ENCODE measurements at places on chromosomes 16 and 17.

GRCh38 chr16:77993111-77993985 lies 29.0 kb upstream of the CLEC3A start:
- no peak for DNase-seq

DNA sequence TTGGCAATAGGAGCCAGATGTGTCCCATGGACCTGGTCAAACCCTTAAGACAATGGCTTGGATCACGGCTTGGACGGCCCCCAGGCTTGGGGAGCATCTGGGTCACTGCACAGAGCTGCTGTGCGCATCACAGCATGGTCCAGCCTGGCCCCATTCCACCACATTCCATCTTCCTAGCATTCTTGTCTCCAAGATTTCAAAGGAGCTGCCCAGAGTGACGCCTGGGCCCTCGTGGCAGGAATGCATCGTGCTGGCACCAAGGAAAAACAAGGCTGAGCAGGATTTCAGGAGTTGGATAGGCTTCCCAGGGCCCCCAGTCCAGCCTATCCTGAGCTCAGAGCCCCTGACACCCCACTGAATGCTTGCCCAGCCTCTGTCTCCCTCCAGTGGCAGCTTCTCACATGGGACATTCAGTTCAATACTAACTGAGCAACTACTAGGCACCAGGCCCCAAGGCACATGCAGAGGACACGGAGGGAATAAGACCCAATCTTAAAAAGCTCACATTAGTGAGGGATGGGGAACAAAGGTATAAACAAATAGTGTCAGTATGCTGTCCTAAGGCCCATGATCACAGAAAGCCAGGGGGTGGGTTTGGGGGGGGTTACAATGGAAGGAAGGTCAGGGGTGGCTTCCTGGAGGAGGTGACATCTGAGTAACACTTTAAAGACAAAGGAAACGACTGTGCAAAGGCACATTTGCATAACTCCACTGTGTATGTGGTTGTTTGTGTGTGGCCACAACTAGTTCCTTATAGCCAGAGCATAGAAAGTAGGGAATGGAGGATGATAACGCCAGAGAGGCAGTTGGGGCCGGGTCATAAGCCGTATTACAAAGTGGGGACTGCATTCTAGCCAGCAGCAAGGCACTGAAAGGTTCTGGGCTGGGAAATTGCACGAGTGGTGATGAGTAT lies 34.1 kb downstream of the TK2 start:
- DNase-seq, result no peak

GRCh38 chr16:67413978-67414911 lies 2.0 kb downstream of the ZDHHC1 start:
- no peak for DNase-seq

GRCh38 chr17:62101515-62101914 lies 36.4 kb upstream of the MED13 start:
- no peak for DNase-seq

GRCh38 chr16:30076276-30076791 lies 540 bp downstream of the PPP4C start:
- DNase-seq, result no peak

DNA sequence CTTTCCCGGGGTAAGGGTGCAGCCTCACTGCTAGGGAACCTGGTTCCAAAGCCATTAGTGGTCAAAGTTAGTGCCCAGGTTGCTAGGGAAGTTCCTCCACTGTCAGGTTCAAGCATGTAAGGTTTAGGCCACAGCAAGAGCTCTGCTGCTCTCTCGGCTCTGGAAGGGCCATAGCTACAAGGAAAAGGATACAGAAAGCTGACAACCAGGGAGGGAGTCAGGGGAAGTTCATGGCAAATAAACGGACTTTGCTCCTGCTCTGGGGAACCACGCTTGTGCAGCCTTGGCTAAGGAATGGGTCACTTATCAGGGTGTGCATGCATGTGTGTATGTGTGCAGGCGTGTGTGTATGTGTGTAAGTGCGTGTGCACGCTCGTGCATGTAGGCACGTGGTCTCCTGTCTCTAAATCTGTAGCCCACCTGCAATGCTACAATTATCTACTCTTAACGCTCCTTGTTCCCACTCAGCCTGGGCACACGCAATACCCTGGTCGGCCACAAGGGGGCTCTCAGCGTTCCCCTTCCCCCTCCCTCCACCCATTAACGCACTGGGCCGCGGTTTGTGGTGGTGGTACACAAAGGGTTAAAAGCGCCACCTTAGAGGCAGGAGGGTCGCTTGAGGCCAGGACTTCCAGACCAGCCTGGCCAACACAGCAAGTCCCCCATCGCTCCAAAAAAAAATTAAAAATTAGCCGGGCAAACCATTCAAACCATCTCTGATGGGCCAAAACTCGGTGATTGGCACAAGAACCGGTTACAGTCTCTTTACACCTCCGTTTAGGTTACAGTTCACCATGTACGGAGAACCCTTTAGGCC lies 48.4 kb upstream of the KDM8 start:
- no peak for DNase-seq

GRCh38 chr17:64729201-64729600 lies 67.1 kb upstream of the SMURF2 start:
- no peak for DNase-seq

DNA sequence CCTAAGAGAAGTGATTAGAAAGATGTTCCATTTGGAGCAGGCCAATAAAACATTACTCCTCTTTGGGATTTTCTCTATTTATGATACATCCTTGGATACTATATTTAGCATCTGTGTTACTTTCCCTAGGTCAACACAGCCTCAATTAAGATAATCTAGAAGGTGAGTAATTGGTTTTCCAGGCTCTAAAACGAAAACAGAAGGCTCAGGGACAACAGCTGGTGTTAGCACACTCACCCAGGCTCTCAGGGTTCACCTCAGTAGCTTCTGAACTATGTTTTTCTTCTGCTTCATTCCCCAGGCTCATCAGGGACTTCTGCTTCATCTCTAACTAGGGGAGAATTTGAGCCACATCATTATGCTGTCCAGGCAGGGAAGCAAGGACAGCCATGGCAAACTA lies 76.6 kb downstream of the ZZEF1 start:
- no peak for DNase-seq

Measured in NCI-H1436 treated with DMSO at 0.1 percent for 48 hours (cell line).